Cardiac septum (tissue), 1 donor: ENCODE measurements at places on chromosomes 2 and 18. TPM values are rescaled to one million over a fixed set of nuclear protein-coding genes. Genes with fewer than 3 reads are reported as not detected.

TRIM43 gene
- total RNA-seq, result not detected

TCF7L1 gene
- total RNA-seq, result 6.0 TPM

C2orf15 gene
- not detected for total RNA-seq

ERFE gene
- total RNA-seq, result 0.62 TPM

DNA sequence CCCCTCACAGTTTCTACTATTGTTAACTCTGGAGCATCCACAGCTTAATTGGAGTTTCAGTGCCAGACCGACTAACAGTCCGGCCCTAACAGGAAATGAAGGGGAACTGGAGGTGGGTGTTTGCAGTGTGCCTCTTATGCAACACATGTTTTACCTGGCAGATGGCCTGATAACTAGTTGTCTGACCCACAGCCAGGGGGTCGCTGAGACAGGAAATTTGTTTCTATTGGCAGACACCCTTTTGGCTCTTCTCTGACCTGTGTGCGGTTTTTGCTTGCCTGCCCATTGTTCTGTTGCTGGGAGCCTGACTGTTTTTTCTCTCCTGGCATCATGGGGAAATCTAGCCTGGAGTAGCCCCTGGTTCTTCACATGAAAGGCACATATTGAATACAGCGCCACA, 1329.8 kb downstream of the DSC3 start:
- DNase-seq, result no peak

BBS5 gene
- total RNA-seq, result 8.2 TPM
